ENCODE measurements at places on chromosomes 2 and 18.

- DNase-seq = no peak
Measured at GRCh38 chr2:231936491-231936890, 10.3 kb upstream of the NPPC start.

GRCh38 chr18:13131283-13131682 lies 87.3 kb upstream of the LDLRAD4 start:
- DNase-seq = no peak

- DNase-seq = no peak
Measured at GRCh38 chr18:60976976-60977375, 356.3 kb upstream of the CDH20 start.

DNA sequence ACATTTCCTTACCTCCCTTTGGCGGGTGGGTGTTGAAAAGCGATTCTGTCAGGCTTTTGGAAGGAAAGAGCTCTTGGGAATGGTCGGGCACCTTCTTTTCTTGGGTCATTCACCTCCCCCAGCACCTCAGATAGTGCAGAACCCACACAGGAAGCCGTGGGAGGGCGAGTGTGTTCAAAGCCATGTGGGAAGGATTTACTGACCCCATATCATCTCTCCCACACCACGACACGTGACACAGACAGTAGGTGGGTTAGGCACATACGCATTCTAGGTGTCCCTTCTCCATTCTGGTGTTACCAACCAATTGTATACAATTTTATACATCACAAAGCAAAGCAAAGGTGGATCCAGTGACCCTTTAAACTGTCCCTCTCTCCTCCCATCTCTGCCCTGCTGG lies 263.7 kb upstream of the REV1 start:
- no peak for DNase-seq

DNA sequence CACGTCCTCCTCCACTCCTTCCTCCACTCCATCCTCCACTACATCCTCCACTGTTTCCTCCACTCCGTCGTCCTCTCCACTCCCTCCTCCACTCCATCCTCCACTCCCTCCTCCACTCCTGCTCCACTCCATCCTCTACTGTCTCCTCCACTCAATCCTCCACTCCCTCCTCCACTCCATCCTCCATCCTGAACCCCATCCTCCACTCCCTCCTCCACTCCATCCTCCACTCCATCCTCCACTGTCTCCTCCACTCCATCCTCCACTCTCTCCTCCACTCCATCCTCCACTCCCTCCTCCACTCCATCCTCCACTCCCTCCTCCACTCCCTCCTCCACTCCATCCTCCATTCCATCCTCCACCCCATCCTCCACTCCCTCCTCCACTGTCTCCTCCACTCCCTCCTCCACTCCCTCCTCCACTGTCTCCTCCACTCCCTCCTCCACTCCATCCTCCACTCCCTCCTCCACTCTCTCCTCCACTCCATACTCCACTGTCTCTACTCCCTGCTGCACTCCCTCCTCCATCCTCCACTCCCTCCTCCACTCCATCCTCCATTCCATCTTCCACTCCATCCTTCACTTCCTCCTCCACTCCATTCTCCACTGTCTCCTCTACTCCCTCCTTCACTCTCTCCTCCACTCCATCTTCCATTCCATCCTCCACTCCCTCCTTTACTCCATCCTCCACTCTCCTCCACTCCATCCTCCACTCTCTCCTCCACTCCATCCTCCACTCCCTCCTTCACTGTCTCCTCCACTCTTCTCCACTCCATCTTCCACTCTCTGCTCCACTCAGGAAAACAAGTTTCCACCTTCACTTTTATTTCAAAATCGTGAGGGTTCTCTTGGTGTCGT lies 14.3 kb upstream of the B3GNT7 start:
- no peak for DNase-seq

GRCh38 chr18:51134721-51135120 lies 62.8 kb downstream of the MEX3C start:
- no peak for DNase-seq

DNA sequence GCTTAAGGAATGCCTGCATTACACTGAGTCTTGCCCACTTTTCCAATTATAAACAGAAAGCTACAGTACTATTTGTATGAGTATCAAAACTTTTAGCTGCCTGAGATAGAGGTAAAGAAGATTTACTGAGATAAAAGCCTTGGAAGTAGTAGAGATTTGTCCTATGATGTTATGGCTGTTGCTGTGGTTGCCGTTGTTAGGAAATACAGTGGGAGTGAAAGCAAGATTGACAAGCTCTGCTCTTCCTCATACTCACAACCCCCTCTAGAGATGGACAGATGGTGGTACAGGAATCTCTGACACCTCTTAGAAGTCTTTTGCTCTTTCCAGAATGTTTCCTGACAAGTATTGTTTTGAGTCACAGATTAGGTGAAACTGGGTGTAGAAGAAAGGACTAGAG lies 242.5 kb downstream of the RPIA start:
- DNase-seq = no peak

DNA sequence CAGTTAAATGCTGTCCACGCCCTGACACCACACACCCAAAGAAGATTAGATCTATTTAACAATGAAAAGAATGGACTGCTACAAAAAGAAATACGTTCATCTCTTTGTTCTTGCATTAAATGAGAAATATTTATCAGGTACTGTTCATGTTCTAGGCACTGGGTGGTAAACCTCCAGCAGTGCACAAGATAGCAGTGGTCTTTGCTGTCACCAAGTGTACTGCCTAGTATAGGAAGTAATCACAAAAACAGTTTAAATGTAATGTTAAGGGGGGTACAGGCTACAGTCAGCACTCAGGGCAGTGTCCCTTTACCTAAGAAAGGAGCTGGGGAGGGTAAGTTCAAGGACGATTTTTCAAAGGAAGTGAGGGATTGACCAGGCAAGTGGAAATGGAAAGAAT lies 443.6 kb downstream of the PARD3B start:
- DNase-seq = no peak

- no peak for DNase-seq
Measured at GRCh38 chr2:98378196-98378595, 31.9 kb downstream of the CNGA3 start.

GRCh38 chr18:57802213-57803102 lies 657 bp downstream of the ATP8B1 start:
- no peak for DNase-seq

GRCh38 chr2:112304298-112304941 lies 29.0 kb downstream of the ZC3H6 start:
- no peak for DNase-seq

DNA sequence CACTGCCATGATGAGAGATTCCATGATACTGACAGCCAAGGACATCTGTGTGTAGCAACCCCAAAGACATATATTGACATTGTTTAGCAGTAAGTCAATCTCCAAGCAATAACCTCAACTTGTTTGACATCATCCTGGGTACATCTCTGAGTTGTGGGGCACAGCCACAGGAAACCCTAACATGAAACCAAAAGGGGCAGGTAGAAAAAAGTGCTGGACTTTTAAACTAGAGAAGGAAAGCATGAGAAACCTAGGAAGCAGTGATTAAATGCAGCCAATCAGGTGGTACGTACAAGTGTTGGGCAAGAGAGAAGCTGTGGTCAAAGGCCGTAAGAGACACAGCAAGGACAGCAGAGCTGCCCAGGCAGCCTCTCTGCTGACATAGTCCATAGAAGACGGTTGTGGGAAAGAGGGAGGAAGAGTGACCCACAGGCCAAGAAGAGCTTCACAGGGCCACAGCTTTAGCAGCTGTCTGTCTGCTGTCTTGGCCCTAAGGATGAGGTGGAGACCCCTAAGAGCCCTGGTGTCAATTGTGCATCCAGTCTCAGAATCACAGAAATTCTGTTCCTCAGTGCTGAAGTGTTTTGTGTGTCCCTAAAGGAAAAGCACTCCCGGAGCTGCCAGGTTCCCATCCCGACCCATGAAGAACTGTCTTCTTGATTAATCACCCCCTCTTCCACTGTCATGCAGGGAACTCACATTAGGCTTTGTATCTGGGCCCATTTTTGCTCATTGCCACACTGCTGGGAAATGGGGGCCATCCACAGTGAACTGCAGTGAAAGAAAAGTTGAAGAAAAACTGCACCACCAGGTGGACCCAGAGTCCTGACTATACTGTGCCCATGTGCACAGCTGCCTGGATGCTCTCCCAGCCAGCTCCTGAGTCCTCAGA lies 25.4 kb upstream of the CHN1 start:
- DNase-seq = peak; percentile 1

GRCh38 chr18:50805732-50806131 lies 14.1 kb downstream of the MRO start:
- DNase-seq = peak; percentile 27

- DNase-seq = peak; percentile 65
Measured at GRCh38 chr18:77054606-77055428, 77.8 kb downstream of the MBP start.
